Pancreas (tissue), 10 donors: ENCODE measurements at places on chromosomes 5 and 9. TPM values are rescaled to one million over a fixed set of nuclear protein-coding genes. Genes with fewer than 3 reads are reported as not detected.

SPAAR gene
- polyA plus RNA-seq, result 0.31 TPM

GPR150 gene
- polyA plus RNA-seq, result 1.4 TPM

PCDHA4 gene
- 0.70 TPM for polyA plus RNA-seq

NDFIP1 gene
- 15.7 TPM for polyA plus RNA-seq

ATP10B gene
- 0.89 TPM for polyA plus RNA-seq

PTPRD gene
- polyA plus RNA-seq, result 4.3 TPM

SKIC3 gene
- polyA plus RNA-seq, result 9.7 TPM

PCDHB4 gene
- polyA plus RNA-seq, result 1.2 TPM

NEURL1B gene
- polyA plus RNA-seq, result 3.4 TPM

PCDHB7 gene
- 0.49 TPM for polyA plus RNA-seq

PCDHA9 gene
- not detected for polyA plus RNA-seq

PCDHGA8 gene
- 0.12 TPM for polyA plus RNA-seq

CSNK1A1 gene
- 41.0 TPM for polyA plus RNA-seq
